Lower leg skin (tissue), 4 donors: ENCODE measurements at places on chromosomes 5 and 9.

- no peak for DNase-seq
These were observed 200.0 kb upstream of the ATP10B start for GRCh38 chr5:161051920-161052500.

- DNase-seq = no peak
These were observed 34.8 kb upstream of the RXRA start for GRCh38 chr9:134291452-134291881.

DNA sequence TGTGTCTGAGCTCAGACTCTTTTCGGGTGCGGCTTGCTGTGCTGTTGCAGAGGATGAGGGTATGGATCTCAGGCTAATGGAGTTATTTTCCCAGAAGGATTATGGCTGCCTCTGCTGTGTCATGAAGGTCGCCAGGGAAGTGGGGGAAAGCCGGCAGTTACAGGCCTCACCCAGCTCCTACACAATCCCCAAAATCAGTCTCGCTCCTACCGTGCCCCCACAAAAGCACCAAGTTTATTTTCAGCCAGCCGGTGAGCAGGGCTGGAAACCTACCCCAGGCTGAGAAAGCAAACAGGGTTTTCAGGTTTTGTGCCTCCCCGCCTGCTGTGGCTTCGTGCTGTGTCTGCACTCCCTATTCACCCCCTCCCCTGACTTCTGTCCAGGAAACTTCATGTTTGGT, 113.3 kb downstream of the SLC24A2 start:
- no peak for DNase-seq

- no peak for DNase-seq
These were observed 297.3 kb downstream of the NR3C1 start for GRCh38 chr5:143106174-143106573.

DNA sequence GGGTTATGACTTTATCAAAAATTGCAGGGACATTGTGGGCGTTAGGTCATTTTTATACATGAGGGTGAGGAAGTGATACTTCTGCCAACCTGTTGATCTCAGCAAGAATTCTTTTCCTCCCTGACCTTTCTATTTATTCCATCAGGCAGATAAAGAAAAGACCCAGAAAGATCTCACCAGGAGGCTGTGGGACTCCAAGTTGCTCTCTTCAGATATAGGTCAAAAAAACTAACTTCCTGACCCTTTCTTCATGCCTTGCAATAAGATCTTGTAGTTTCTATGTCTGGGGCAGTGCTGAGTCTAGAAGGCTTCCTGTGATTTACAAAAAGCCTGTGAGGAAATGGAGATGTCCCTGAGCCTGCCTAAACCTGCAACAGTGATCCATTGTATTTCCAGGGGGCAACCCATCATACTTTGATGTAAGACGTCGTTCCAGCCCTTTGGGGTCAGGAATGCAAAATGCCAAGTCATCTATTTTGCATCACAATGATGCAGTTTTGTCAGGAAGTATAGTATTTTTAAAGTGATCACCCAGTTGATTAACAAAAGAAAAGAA, 22.0 kb upstream of the PIK3R1 start:
- DNase-seq = no peak
